GM12892 (cell line): ENCODE measurements at places on chromosomes 5 and 9.

DNA sequence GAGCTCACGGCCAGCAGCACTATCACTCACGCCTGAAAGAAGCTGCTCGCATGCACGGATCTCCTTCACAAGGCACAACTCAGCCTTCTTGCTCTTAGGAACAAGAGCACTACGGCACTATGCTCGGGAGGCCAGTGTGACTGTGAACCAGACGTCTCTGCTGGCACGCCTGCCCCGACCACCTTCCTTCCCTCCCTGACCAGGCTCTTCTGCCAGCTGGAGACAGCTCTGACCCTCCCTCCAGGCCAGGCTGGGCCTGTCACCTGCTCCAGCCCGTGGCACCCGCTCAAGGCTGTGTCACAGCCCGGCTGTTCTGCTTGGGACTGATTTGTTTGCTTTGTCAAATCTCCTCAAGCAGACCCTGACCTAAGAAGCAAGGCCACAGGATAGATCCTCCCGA lies 7.0 kb downstream of the TBC1D9B start:
- DNase-seq, result no peak

DNA sequence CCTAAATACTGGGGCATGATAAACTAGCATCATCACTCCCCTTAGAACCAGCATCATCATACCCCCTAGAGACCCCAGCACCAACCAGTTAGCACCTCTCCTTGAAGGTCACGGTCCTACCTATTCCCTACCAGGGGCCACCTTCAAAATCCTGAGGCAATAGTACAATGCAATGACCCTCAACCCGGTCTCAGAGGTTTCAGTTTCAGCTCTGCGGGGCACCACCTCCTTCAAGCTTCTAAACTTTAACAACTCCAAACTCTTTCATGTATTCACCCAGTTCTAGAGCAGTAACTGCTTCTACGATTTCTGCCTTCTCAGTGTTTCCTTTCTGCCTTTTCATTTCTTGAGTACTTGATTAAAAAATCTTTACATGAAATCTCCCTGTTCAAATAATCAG lies 130.1 kb upstream of the EPB41L4A start:
- DNase-seq, result no peak

DNA sequence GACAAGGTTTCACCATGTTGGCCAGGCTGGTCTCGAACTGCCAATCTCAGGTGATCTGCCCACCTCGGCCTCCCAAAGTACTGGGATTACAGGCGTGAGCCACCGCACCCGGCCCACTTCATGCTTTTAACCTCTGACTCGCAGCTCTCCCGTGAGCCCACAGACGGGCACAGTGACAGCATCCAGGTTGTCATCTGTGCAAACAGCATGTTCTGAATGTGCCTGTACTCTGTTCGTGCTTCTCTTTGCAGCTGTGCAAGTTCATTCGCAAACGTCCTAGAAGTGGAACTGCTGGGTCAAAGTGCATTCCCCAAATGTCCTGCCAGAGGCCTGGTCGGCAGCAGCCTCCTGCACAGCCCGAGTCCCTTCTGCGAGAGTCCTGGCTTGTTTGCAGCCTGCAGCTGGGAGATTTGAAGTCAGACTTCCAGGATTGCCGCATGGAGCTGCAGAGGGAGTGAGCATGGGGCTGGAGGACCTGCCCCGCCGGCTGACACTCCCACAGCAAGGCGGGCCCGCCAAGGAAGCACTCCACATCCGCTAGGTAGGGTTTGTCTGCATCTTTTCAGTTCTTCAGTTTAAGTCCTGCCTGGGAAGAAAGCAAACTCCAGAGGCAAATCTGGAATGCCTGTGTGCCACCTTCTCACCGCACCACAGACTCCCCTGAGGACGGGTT lies 3.4 kb downstream of the BRD3OS start:
- no peak for DNase-seq

DNA sequence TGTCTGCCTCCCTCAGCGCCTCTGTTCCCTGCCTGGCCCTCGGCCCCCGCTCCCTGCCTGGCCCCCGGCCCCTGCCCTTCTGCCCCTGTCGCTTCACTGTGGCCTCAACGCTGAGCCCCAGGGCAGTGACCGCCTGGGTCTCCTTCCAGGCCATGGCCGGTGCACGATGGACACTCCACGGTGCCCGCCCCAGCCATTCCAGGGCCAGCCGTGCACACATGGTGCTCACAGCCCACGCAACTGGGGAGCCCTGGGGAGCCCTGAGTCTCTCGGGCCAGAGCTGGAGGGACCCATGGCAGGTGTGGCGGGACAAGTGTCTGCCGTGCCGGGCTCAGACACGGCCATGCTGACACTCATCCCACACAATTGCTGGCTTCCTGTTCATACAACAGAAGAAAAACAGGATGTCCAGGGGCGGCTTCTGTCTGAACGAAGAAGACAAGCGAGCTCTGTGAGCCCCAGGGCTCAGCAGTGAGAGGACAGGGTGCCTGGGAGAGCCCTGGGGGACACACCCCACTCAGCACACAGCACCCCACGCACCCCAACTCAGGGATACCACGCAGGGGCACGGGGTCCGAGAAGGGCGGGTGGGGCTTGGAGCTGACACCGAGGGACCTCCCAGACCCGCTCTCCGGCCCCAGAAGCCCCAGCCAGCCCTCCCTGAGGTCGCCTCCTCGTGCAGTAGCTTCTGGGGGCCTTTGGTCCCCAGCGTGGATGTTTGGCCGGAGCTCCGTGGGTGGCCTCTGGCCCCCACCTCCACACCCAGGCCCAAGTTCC lies 35.7 kb downstream of the EXD3 start:
- no peak for DNase-seq
